GM04504 (cell line): ENCODE measurements at places on chromosomes 16 and 17.
A peak's percentile ranks its signal among the peaks of the same experiment; 100 is the strongest.

DNA sequence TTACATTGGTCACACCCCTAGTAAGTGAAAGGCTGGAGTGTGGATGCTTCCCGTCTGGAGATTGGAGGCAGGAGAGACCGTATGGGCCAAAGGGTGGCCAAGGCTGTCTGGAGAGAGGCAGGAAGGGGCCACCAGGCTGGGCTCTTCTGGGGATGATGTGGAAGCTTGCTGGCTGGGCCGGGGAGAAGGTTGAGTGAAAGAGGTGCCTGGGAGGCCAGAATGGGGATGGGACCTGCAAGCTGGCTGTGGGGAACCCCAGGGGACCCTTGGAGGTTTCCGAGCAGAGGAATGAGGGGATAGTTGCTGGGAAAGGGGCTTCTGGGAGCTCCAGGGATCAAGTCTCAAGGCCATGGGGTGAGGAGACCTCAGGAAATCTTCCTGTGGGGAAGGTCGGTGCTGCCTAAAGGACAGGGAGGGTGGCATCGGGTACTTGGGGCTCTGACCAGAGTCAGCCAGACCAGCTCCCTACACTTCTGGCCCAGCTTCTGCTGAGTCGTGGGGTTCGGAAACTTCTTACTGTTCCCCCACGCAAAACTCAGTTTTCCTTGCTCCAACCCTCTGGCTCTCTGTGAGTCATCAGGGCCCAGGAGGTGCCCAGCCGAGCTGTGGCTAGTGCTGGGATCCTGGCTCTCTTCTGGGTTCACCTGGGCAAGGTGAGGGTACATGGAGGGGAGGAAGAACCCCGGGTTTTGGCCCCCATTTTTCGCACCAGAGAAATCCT lies 3.1 kb downstream of the MRC2 start:
- DNase-seq = no peak

DNA sequence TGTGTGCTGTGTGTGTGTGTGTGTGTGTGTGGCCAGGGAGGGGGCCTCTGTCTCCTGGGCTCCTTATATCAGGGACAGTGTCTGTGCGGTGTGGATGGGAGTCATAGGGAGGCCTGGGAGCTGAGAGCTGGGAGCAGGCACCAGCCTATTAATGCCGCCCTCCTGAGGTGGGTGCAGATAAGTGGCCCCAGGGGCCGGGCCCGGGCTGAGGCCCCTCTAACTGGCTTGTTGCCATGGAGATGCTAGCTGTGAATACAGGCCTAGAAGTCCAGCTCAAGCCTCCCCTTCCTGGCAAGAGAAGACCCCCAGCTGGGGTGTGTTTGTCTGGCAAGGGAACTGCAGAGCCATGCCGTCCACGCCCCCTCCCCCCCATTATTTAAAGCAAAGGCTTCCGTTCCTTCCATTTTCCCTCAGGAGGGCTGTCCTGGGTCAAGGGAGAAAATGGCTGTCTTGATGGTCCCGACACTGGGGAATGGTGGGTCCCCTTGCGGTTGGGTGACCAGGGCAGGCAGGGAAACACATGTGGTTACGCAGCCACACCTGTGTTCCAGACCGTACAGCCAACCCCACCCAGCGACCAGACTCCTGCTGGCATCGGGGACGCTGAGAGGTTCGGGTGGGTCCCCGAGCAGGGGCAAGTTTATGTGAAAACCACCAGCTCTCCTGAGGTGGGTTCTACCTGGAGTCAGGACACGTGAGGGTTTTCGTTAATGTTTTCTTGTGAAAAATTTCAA lies 141.1 kb downstream of the MRM1 start:
- no peak for DNase-seq

GRCh38 chr17:67377488-67378453 lies 690 bp downstream of the PITPNC1 start:
- no peak for DNase-seq

GRCh38 chr16:1401061-1401757 lies 13.3 kb downstream of the UNKL start:
- no peak for DNase-seq

GRCh38 chr17:48173191-48173984 lies 65.8 kb downstream of the SNX11 start:
- no peak for DNase-seq

DNA sequence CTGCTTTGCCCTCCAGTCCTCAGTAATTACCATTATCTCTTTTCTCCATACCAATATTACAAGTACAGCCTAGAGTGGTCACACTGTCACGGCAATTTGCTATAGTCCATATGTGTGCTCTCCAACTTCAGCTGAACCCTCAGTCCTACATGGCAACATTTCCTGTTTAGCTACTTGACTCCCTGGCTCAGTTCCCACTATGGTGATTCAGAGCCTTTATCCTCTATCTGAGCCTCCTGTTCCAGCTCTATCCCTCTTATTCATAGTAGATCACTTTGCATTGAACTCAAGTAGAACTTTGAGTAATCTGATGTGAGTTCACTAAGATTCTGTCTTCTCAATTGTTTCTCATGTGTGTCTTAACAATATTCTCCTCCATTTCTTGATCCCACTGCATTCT lies 43.7 kb upstream of the GOSR1 start:
- DNase-seq = peak; percentile 69

DNA sequence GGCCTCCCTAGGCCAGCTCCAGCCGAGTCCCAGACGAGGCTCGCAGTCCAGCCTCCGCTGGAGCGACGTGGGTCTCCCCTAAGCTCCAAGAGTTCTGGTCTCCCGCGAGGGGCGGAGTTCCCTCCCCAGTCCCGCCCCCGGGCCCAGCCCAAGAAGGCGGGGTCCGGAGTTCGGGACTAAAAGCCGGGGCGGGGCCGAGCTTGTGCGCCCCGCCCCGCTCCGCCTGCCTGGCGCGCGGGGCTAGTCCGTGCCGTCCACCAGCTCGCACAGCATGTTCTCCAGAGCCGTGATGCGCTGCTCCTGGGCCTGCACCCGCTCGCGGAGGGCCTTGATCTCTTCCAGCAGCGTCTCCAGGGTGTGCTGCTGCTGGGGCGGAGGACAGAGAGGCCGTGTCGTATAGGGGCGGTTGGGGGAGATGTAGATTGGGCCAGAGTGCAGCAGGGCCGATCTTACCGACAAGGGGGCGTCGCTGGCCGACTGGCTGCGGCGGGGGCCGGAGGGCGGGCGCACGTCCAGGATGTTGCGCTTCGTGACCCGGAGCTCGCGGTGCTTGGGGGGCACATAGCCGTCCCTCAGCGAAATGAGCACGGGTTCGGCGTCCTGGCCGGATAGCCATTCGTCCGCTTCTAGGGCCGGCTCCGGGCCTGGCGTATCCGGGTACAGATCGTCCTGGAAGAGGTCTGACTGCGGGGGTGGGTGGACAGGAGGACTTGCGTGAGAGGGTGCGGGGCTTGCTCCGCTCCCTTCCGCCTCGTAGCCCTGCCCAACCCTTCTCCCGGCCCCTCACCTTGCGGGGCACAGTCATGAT lies 7.0 kb downstream of the CORO6 start:
- DNase-seq = peak; percentile 58

GRCh38 chr17:73576556-73577098 lies 67.6 kb downstream of the SDK2 start:
- no peak for DNase-seq

DNA sequence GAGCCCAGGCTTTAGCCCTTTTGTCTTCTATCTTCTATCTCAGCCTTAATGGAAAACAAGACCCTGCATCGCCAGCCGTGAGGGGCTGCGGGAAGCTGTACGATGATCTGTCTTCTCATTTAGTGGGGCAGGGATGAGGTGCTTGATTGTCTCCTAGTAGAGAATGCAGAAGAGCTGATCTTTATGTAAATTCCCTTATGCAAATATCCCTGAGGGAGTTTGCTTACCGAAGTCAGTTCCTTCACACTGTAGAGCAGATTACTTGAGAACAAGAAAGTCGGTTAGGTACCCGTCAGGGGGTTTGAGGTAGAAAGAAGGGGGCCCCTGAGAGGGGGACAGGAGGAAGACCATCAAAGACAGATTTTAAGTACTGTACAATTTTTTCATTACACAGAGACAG lies 66.2 kb downstream of the IRF8 start:
- no peak for DNase-seq

DNA sequence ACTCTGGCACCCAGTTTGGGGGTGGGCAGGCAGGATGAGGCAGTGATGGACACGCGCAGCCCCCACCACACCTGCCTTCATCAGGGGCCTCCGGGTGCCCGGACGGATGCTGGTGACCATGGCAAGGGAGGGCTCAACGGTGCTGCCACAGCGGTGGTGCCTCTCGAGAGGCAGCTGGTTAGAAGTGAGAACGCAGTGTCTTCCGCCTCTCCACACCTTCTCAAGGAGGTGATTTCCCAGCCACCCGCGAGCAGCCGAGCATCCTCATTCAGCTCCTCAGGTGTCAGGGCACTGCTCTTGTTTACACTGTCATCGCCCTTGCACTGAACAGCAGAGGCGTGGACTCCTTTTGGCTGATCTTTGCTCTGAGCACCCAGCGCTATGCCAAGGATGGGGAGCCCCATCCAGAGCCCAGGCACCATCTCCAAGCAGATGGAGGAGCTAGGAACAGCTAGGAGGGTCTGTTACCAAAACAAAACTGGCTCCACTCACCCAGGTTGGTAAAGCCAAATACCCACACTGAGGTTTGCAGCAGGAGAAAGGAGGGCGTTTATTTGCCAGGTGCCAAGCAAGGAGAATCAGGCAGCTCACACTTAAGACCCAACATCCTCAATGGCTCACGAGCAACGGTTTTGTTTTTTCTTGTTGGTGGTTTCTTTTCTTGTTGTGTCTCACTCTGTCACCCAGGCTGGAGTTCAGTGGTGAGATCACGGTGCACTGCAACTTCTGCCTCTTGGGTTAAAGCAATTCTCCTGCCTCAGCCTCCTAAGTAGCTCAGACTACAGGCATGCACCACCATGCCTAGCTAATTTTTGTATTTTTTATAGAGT lies 174.3 kb upstream of the TNRC6C start:
- no peak for DNase-seq

DNA sequence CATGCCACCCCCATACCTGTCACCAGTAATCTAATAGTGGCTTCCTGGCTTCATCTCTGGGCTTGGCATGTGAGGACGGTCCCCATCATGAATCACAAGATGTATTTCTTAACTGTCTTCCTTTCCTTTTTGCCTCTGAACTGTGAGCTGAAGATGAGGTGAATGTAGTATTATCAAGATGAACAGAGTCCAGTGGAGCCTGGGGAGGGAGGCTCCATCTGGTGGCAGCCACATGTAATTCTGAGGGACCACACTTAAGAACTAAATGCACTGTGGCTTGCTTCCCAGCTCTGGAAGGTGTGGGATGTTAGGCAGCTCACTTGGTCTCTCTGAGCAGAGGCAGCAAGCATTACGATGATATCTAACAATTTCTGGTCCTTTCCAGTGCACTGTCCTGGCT lies 354.9 kb upstream of the ASIC2 start:
- no peak for DNase-seq

GRCh38 chr16:12176051-12176450 lies 199.5 kb downstream of the SNX29 start:
- DNase-seq = no peak

GRCh38 chr16:2663553-2664546 lies 18.5 kb upstream of the KCTD5 start:
- no peak for DNase-seq

GRCh38 chr17:3639981-3640596 lies 3.5 kb downstream of the CTNS start:
- DNase-seq = peak; percentile 19

DNA sequence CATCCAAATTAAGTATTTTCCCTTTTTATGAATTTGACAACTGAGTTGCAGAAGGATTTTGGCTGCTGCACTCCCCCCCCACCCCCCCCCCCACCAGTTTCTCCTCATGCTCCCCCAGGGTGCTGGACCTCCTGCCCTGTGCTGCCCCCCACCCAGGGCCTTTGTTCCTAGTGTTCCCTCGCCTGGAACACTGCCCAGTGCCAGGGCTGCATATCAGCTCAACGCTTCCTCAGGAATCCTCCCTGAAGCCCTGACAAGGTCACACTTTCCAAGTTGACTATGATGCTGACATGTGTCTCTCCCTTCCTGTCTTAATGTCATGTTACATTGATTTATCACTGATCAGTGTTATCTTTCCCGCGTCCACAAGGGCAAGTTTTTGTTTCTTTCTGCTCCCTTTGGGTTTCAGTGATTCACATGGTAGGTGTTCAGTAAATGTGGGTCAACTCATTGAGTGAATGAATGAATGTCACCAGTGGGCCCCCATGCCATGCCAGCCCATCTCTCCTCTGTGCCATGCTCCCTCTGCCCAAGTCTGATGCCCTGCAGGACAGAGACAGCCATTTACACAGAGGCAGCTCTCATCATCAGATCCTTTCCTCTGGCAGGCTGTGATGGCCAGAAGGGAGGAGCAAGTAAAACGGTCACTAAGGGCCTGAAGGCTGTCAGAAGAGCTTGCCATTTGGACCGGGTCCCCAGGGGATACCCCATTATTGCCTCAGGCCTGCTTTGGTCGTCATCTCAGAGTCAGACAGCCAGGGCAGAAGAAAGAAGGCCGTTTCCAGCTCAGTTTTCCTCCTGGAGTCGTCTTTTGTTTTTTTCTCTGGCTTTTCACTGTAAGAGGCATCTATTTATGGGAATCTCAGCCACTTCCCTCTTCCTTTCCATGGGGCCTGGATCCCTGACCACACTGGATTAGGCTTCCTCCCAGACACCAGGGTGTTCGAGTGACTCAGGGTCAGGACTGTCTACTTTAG lies 386.2 kb downstream of the SNX29 start:
- DNase-seq = no peak

GRCh38 chr17:34733333-34733732 lies 154.0 kb downstream of the TMEM132E start:
- no peak for DNase-seq
